Ammon's horn (tissue), 1 donor: ENCODE measurements at places on chromosomes 2 and 18.

- DNase-seq: no peak
Measured at GRCh38 chr18:58789876-58790240, 74.8 kb upstream of the ZNF532 start.

DNA sequence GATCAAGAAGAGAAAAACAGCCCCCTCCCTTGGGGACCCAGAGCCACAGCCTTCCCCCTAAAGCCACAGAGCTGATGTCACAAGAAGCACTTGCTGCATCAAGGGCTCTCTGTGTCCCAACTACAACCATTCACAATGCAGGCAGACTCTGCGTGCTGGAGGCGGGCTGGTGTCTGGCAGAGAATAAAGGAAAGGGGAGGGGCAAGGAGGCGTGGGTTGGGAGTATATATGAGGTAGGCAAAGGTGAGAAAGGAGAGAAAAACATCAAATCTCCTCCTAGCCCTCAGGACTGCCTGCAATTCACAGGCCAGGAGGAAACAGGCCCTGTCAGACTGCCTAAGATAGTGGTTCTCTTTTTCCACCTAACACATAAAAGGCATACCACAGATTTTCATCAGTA, 48.8 kb upstream of the IHH start:
- DNase-seq: no peak

DNA sequence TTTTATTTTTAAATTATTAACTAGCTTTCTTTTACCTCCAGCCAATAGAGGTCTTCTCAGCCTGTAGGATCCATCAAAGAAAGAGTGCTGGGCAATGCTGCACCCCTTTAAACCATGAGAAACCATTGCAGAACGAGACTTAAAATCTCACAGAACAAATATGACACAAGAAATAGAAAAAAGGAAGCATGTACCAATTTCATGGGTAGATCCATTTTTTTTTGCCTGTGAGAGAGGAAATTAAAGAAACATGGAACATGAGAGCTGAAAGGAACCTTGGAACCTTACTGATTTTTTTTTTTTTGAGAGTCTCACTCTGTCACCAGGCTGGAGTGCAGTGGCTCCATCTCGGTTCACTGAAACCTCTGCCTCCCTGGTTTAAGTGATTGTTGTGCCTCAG, 14.0 kb downstream of the HRH4 start:
- DNase-seq: no peak

DNA sequence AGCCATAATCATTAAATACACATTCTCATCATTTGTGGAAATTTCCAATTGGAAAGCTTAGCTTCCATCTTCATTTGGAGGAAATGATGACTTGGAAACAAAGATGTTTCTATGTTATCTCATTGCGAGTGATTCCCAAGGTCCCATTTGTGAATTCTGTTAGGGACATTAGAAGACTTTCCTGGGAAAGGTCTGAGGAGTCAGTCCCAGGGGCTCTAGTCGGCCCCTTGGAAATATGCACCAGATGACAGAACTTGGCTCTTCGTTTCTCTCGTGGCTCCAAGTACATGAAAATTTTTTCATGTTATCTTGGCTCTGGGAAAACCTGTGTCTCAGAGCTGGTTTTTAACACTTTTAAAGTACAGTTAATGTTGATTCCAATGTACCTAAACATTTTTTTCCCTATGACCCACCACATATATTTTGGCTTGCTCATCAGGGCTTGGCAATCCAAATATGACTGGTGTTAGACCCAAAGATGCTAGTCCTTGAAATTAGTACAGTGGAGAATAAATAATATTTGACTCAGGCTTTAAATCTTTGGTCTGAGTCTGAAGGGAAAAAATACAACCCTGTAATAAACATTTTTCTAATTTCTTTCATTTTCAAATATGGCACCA, 15.4 kb upstream of the CAVIN2 start:
- DNase-seq: no peak

GRCh38 chr2:1931003-1931914, 186.9 kb upstream of the PXDN start:
- peak; percentile 88 for DNase-seq

DNA sequence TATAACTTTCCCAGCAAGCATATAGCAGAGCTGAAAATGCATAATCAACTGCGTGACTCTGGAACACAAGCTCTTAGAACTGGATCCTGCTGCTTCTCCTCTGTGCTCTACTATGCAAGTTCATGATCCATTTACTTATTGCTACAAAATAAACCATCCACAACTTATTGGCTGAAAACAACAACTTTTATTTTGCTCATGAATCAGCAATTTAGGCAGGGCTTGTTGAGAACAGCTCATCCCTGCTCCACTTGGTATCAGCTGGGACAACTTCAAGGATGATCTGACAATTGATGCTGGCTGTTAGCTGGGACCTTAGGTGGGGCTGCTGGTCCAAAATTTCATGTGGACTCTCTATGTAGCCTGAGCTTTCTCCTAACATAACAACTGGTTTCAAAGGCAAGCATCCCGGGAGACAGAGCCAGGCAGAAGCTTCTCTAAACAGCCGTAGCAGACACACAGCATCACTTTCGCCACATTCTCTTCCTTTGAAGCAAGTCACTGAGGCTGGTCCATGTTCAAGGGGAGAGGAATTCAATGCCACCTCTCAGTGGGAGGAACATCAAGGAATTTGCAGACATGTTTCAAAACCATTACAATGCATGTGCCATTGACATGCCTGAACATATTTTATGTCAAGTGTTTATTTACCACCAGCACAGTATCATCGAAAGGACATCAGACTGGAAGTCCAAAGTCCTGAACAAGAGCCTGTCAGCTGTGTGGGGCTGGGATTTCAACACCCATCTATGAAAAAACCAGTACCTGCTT, 153.1 kb upstream of the PKDCC start:
- DNase-seq: no peak
